ENCODE measurements at places on chromosomes 5 and 9. TPM values are rescaled to one million over a fixed set of nuclear protein-coding genes. Genes with fewer than 3 reads are reported as not detected.

Gene IL5
- 0.43 TPM for polyA plus RNA-seq

GRCh38 chr5:113390224-113390623 is 44.6 kb downstream of the TSSK1B start:
- no peak for DNase-seq

- DNase-seq, result no peak
These were observed 752 bp upstream of the GLRX start for GRCh38 chr5:95823218-95823737.

Gene KCNMB1
- 2.9 TPM for polyA plus RNA-seq

DNA sequence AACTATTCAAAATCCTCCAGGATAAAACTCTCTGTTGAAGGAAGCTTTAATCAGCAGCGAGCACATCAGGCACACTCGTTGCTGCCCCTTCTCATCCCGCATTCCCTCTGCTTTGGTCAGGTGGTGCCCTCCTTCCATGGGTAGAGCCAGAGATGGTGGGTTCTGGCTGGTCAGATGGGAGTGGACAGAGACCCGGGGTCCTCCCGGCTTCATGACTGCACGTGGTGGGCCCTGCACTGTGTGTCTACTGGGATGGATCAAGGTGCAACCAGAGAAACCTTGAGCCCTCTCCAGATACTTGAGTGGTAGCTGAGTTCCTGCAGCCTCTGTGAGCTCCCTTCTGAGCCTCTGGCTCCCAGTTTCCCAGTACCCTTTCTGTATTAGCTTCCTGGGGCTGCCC is 36.3 kb downstream of the ROPN1L start:
- DNase-seq, result no peak

GRCh38 chr5:73706963-73707362 is 81.0 kb downstream of the ARHGEF28 start:
- DNase-seq, result no peak

GRCh38 chr5:177440990-177441780 is 5.4 kb upstream of the PRR7 start:
- DNase-seq, result no peak

DNA sequence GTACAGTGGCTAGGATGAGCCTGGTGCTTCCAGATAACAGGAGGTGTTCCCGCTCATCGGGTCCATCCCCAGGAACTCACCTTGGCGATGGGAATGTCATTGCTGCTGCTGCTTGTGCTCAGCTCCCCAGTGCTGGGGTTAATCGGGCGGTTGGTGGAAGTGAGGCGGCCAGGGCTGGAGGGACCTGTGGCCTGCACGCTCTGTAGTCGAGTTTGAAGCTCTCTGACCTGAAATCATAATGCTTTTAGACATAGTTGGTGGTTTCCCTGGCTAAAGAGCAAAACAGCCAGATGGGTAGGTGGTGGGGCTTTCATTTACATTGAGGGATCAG is 108.5 kb downstream of the DCP2 start:
- DNase-seq, result no peak

DNA sequence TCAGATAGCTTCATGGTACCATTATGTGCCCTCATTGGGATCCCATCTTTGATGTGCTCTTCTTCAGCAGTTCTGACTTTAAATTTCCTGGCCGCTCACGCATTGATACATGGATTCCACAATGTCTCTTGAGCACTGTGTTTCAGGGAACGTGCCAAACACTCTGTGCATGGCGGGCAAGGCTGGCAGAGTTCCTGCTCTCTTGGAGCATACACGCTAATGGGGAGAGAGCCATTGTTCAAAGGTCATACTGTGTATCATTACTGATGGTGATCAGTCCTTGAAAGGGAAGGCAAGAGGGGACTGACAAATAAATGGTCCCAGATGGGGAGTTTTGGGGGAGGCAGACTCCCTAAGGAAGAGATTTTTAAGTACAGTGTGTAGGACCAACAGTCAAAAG is 52.3 kb downstream of the AMBP start:
- DNase-seq, result no peak

Gene TAF11L7
- not detected for polyA plus RNA-seq

DNA sequence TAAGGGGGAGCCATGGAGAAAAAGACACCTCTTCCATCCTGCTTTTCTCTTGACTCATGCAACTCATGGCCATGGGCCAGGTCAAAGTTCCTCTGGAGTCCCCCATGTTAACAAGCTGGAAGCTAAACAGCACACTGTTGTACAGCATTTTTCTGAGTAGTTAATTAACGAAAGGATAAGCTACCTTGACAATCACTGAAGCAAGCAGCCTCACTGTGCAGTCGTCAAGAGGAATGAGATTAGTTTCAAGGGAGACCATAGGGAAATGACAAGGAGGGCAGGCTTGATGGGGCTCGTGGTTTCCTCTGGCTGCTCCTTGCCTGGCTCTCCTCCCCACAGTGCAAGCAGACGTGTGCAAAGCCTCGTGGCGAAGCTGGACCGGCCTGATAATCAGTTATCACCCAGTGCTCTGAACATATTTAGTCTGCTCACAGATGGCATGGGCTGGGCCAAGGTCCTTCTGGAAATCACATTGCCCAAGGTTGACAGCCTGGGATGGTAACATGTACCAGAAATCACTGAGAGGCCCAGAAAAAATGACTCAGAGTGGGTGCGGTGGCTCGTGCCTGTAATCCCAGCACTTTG is 209.5 kb downstream of the SLIT3 start:
- DNase-seq, result no peak

DNA sequence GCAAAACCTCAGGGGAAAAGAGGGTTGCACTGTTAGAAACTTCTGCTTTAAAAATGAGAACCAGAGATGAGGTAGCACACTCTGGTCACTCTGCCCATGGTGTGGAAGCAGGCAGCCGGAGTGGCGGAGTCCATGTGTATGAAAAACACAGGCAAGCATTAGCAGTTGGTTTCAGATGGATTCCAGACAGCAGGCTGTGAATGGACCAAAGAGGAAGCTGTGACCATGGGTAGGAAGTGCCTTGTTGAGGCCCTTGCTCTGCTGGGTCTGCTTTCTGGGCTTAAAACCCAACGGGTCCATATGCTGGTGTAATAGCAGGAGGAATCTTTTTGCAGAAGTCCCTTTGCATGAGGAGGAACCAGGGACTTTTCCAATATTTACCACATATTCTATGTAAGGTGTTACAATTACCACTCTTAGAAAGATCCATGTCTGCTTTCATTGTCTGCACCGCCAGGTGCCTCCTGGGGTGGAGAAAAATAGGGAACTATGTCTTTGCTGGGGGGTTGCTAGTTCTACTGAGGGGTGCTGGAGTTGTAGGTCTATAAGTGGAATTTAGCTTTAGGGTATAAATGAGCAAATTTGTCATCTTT is 77.0 kb downstream of the ANKRD55 start:
- no peak for DNase-seq

Gene SCGB3A2
- polyA plus RNA-seq, result 1.6 TPM
